ENCODE measurements at places on chromosomes 6 and 20.

- DNase-seq, result no peak
These were observed 156.1 kb downstream of the UBE3D start for GRCh38 chr6:82909551-82909950.

DNA sequence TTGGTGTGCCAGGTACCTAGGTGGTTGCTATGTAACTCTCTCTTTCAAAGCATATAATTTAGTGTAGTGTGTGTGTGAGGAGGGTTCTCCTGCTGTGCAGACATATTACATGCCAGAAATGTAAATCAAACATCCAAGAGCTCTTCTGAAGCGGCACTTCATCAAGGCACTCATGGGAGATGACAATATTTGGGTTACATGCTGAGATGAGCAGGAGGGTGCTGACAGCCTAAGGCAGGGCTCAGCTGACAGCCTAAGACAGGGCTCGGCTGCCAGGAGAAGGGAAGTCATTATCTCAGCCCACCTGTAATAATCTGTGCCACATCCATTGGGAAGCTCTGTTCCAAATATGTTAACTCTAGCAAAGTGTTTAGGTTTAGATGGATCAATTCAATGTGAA lies 39.1 kb downstream of the ADGRF5 start:
- DNase-seq, result no peak

- no peak for DNase-seq
These were observed 2.5 kb upstream of the BPIFA1 start for GRCh38 chr20:33233129-33233774.

DNA sequence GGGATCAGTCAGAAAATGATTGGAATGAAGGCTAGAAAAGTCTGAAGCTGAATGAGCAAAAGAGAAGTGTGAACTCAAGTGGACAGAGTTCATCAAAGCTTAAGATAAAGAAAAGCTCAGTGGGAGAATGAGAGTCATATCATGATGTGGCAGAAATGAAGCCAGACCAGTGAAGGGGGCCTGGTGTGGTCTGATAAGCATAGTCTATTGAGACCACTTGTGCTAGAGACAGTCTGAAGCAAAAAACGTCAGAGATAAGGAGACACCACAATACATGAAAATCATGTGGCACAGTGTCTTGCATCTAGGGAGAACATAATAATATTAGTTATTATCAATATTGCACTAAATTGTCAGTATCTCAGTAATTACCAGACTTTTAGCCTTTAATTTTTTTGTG lies 601.5 kb downstream of the UTRN start:
- no peak for DNase-seq

- DNase-seq, result peak; percentile 50
These were observed 2.7 kb downstream of the L3MBTL3 start for GRCh38 chr6:130020907-130021629.

DNA sequence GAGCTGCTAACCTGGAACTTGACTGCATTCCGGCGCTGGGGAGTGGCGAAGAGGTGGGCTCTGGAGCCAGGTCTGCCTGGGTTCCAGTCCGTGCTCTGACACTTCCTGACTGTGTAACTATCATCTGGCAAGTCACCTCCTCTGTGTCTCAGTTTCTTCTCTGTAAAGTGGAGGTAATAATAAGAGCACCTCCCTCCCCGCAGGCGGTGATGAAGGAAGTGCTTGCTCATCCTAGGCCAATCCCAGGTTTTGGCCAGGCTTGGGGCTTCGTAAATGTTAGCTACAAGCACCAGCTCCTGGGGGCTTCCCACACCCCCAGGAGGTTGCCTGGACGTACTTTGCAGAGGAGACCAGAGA lies 32.8 kb downstream of the SNAI1 start:
- no peak for DNase-seq

- no peak for DNase-seq
These were observed 724 bp downstream of the CDKN1A start for GRCh38 chr6:36679043-36679833.

- no peak for DNase-seq
These were observed 99.0 kb upstream of the ADGRF1 start for GRCh38 chr6:47141171-47141570.

DNA sequence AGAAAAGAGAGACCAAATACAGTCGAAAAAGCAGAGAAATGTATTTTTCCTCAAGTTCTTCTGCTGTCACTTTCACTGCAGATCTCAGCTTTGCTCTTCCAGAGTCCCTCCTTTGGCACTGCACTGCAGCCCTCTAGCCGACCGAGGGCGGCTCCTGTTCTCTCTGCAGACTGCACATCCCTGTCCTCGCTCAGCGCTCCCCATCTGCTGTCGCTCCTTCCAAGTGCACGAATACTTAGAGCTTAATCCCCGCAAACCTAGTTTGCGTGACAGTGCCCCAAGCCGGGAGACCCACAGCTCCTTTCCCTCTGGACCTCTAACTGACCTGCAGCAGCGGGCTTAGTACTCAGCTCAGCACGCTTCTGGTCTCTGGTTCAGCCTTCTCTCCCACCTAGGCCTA lies 15.2 kb downstream of the RPP21 start:
- no peak for DNase-seq

DNA sequence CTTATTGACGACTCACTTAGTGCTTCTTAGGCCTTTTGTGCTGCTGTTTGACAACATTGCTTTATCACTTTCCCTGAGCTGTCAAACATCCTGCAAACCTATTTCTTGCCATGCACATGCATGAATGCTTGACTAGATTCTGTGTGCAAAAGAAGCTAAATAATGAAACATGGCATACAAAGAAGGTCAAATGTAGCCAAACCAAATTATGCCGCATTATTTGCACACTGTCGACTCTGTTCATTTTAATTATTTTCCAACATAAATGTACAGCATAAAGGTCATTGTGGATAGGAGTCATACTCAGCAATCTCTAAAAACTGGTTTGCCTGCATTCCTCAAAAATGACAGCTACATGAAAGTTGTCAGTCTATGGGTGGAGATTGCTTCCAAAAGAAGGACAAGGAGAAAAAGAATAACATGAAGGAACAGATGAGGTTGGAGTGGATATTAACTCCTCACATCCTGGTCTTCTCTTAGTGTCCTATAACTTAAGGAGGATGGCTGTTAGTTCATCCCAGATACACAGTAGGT lies 123.1 kb upstream of the STXBP5 start:
- DNase-seq, result no peak

DNA sequence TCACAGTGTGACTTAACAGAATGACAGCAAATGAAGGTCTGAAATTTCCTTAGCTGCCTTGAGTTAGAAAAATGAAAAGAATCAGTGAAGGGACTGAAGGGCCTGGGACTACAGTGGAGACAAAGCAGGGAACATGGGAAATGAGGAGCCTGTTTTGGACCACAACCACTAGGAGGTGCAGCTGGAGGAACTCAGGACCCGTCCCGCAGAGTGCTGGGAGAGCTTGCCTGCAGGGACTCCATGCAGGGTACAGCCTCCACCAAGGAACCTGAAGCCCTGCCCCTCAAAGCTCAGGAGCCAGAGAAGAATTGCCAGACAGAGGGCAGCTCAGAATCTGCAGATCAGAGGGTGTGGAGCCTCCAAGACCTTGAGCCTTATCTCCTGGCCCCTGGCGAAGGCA lies 50.7 kb downstream of the LRFN2 start:
- no peak for DNase-seq

DNA sequence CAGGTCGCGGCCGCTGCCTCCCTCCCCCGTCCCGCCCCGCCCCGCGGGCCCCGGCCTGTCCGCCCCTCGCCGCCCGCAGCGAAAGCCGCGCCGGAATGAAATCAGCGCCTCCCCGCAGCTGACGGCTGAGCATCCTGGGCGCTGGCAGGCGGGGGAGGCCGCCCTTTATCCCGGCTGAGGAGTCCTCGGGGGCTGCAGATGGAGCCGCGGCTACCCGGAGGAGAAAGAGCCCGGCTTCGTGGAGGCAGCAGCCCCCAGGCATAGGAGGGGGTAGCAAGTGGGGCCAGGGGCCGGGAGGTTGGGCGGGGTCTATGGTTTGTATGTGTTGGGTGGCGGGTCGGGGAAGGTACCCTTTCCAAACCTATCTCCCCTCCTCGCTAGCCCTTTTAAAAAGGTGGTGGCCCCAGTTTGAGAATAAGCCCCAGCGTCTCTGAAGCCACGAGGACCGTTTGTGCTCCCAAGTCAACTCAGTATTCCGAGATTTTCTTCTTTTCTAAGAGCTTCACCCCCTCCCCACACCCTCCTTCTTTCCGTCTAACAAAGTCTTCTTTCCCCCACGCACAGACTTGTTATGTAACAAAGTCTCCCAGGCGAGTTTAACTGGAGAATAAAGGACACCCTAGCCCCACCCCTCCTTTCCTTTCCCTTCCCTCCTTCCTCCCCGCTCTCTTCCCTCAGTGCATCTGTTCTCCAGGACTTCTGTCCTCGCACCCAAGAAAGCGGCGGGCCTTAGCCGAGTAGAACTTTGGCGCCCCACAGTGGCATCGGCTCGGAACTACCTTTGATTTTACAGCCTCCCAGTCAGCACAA lies 11.0 kb downstream of the POU3F2 start:
- peak; percentile 34 for DNase-seq

DNA sequence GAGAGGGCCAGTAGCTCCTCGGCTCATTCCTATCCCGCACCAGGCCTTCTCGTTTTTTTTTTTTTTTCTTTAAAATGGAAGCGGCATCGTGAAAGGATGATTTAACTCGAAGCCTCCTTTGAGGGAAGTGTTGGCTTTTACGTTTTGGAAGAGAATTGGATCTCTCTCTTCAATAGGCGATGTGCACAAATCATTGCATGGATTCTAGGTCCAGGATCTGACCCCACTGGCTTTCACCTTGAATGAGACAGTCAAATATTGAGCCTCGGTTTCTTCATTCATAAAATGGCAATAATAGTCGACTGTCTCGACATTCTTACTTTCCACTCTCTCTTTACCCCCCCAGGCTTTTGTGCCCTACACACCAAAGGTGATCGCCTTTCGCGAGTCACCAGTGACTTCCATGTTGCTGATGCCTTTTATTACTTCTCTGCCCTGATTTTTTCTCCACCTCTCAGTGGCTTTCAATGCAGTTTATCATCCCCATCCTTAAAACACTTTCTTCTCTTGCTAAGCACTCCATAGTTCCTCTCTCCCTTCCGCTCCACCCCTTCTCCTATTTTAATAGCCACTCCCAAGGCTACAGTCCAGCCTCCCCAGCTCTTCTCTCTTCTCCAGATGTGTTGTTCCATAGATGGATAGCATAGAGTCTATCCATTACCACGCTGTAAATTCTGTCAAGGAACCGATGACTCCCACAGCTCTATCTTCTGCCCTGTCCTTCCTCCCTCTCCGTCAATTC lies 473 bp upstream of the DTNBP1 start:
- DNase-seq, result no peak

- no peak for DNase-seq
These were observed 917 bp downstream of the C6orf120 start for GRCh38 chr6:169702840-169703246.

- no peak for DNase-seq
These were observed 119.1 kb downstream of the TENT5A start for GRCh38 chr6:81633391-81633790.

DNA sequence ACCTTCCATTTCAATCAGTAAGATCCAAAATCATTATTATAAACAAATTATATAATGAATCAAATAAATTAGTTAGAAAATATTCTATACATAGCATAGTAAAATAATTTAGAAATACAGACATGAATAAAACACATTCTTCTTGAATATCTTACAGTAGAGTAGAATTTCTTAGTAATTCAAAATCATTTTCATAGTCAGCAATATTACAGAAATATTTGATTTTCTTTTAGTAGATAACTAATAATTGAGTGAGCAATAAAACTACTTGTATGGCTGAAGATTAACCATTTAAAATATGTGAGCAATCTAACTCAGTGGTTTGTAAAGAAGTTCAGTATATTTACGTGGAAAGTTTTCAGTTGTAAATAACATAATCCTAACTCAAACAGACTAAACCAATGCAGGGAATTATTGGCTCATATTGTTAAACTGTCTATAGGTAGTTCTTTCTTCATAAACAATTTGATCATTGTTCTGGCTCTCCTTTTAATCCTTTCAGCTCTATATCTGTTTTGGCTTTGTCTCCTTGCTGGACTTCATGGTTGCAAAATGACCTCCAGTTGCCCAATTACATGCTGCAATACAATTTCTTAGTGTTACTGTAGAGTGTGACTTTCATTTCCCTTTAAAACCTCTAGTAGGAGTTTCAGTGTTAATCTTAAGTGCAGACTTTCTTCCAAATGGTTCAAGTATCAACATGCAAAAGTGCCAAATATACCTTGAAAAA lies 307.5 kb downstream of the EYS start:
- DNase-seq, result no peak

- DNase-seq, result no peak
These were observed 43.0 kb downstream of the PRDM1 start for GRCh38 chr6:106128981-106129781.

DNA sequence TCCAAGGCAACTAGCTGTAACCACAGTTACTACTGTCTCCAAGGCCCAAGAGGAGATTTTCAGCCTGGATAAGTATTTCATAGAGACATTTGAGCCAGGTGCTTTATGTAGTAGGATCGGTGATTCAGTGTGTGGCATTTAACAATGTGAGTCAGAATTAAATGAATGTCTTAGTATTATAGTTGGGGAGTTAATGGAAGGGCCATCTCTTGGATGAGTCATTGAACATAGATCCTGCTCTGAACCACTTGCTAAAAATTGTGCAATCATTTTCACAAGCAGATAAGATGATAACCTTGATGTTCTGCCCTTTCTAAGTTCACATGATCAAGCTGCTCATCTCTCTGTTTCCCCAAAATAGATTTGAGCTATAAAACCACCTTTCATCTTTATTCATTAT lies 668.9 kb upstream of the CITED2 start:
- no peak for DNase-seq

GRCh38 chr6:163702736-163703135 lies 288.2 kb downstream of the QKI start:
- DNase-seq, result no peak

- no peak for DNase-seq
These were observed 139.3 kb downstream of the PDSS2 start for GRCh38 chr6:107319906-107320530.

DNA sequence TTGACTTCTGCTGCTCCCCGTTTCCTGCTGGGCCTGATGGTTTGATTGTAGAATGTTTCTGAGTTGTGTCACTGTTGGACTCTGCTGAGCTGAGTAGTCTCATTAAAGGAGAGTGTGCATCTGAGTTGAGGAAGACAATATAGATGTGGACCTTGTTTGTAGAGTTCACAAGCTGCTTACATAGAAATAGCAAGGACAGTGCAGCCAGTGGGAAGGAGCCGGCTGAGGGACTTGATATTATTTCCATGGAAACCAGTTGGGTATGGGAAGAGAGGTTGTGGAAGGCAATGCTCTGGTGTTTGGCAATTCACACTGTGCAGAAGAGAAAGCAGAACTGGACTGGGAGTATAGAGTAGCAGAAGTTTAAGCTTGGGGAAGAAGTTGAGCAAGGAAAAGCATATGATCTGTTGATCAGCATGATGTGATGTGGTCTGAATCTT lies 14.8 kb downstream of the IGF2R start:
- DNase-seq, result no peak

DNA sequence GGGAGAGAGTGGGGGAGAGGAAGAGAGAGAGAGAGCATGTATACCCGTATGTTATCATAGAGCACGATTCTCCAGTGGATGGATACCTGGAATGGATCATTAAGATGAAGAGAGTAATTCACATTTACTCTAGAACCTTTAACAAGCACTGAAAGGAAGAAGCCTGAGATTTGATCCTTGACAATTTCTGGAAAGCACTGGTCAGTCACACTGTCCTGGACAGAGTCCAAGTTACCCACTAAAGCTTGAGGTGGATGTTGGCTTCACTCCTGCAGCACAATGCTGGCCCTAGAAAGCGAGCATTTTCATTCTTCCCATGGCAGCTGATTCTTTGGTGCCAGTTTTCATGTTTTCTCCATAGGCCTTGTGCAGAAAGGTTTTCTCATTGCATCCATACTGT lies 25.6 kb downstream of the NFYA start:
- no peak for DNase-seq

GRCh38 chr6:97626671-97627441 lies 343.8 kb upstream of the MMS22L start:
- no peak for DNase-seq

- DNase-seq, result no peak
These were observed 155.5 kb upstream of the SIM1 start for GRCh38 chr6:100620085-100620840.

Data from stimulated activated CD8-positive, alpha-beta memory T cell treated with anti-CD3 and anti-CD28 coated beads, Interleukin-2, amount 100 ng/mL, for 1 hour (primary cell).